Islet precursor cell (in vitro differentiated cells): ENCODE measurements at places on chromosomes 12 and 14.
A peak's percentile ranks its signal among the peaks of the same experiment; 100 is the strongest.

DNA sequence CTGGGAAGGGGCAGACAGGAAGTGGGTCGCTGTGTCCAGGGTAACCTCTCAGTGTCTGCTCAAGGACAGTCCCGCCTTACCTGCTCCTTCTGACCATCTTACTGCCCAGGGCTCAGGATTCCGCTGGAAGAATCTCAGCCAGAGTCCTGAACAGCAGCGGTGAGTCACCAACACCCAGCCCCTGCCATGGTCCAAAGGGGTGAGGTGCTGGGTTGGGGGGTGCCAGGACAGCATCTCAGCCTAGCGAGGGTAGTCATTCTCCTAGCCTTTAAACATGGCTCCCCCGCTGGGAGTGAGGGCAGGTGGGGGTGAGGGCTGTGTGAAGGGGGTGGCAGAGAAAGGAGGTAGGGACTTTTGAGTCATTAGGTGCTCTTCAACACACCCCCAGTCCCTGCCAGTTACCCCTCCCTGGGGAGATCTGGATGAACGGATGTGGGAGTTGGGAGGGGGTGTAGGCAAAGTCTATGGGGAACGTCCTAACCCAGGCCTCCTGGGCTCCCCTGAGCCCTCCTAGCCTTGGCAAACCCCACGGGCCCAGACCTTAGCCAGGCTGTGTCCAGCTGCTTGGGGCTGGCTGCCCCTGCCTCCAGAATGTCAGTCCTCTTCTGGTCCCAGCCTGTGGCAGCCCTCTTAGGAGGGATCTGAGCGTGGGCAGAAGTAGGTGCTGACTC lies 2.5 kb downstream of the TAMALIN start:
- peak; percentile 65 for DNase-seq

- DNase-seq = no peak
Observed at GRCh38 chr12:16323010-16323409, 24.4 kb upstream of the MGST1 start.

DNA sequence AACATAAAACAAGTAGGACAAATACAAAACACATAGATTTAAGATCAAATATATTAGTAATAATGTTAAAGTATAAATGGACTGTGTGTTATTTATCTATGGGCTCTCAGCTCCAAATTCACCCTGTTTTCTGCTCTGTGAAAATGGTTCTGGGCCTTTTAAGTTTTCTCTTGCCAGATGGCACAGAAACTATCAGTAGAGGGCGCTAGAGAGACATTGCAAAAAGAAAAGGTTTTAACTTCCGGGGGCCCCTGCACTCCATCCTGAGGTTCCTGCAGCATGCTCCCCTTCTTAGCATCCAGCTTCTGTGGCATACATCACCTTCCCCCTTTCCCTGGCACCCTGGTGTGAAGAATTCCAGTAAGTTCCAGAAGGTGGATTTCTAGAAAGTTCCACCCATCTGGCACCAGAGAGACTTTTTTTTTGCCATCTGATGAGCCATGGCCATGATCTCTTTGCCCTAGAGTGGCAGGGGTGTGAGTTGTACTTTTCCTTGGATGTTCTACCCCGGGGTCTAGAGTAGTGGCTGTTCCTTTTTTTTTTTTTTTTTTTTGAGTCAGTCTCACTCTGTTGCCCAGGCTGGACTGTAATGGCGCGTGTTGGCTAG lies 29.3 kb downstream of the ZCRB1 start:
- DNase-seq = no peak

- no peak for DNase-seq
Observed at GRCh38 chr12:90682398-90682797, 272.6 kb downstream of the CCER1 start.

DNA sequence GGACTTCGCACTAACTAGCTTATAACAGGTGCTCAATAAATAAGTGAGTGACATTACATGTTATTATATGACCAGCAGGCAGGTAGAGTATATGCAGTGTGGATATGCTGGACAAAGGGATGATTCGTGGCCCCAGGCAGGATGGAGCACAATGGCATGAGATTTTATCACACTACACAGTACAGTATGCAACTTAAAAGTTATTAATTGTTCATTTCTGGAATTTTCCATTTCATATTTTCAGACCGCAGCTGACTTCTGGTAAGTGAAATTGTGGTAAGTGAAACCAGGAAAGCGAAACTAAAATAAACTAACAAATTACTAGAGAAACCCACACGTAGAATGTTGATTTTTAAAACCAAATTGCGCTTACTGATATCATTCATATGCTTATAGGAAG lies 3.3 kb downstream of the PARP11 start:
- no peak for DNase-seq

GRCh38 chr14:53338192-53338591 lies 185.1 kb upstream of the DDHD1 start:
- DNase-seq = no peak

DNA sequence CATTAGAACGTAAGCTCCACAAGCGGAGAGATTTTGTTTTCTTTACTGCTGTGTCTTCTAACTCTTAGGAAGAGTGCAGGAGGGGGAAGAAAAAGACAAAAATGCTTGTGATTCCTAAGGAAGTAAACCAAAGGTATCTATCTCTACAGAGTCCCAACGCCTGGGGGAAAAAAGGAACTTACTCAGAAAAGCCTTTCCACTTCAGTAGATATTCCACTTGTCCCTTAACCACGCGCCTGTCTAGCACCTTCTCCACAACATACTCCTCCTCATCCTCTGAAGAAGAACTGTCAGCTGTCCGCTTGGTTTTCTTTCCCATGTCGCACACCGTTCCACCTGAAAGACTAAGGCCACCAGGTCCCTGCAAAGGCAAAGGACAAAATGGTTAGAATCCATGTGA lies 22.6 kb downstream of the CBX5 start:
- peak; percentile 59 for DNase-seq

DNA sequence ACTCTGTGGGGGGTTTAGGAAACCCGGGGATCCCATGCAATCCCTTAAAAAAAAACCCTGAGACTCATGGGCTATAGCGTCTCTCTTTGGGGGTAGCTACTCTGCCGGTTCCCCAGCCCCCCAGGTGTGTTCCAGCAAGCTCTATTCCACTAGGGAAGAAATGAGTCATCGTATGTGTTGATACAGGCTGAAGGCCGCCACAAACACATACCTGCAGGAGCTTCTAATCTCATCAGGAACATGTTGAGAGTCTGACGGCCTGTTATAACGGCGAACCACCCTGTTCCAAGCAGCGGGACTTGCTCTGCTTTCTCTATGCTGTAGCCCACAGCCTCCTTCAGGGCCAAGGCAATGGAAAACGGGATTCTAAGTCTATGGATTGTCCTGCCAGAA lies 977 bp upstream of the KRT5 start:
- DNase-seq = peak; percentile 68
